HS-5 (cell line): ENCODE measurements at places on chromosomes 6 and 20.

- DNase-seq = no peak
These were observed 84.2 kb downstream of the TTLL2 start for GRCh38 chr6:167409079-167409478.

- no peak for DNase-seq
These were observed 69.2 kb upstream of the ESR1 start for GRCh38 chr6:151738267-151738666.

GRCh38 chr6:161884782-161885181 is 610.9 kb upstream of the AGPAT4 start:
- DNase-seq = no peak

GRCh38 chr6:18126121-18126520 is 3.6 kb upstream of the NHLRC1 start:
- no peak for DNase-seq

GRCh38 chr6:158512809-158513208 is 47.1 kb upstream of the TMEM181 start:
- no peak for DNase-seq

GRCh38 chr6:147205690-147206600 is 1.7 kb downstream of the STXBP5 start:
- DNase-seq = no peak

DNA sequence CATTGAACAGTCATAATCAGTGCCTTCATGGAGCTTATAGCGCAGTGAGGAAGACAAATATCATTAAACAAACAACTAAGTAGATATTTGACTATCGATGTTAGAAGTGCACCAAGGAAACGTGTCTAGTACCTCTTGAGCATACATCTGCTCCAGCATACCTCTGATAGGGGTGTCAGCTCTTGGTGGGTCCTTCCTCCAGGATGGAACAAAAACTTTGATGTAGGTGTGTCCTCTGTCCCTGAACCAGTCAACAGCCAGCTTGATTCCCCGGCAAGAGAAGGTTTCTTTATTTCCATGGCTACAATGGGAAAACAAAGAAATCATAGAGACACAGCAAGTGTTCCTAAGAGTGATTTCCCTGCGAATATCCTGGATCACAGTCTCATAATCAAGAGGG is 23.1 kb downstream of the ZC3H12D start:
- no peak for DNase-seq

- DNase-seq = no peak
These were observed 32.8 kb downstream of the LRP11 start for GRCh38 chr6:149831308-149831820.

DNA sequence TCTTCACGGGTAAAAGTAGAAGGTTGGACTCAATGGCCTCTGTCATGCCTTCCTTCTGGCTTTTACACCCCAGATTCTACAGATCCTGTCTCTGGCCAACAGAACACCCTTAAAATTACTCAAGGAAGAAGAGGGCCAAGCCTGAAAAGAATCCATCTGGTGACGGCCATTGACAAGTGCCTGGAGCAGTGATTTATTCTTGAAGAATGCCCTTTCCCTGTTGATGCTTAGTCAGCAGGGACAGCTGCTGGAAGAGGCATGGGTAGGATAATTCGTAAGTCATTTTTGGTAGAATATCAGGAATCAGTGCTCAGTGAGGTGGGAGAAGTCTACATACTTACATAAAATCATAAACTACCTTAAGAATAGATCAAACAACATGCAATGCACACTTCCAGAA is 397.9 kb downstream of the SAMD5 start:
- peak; percentile 42 for DNase-seq

DNA sequence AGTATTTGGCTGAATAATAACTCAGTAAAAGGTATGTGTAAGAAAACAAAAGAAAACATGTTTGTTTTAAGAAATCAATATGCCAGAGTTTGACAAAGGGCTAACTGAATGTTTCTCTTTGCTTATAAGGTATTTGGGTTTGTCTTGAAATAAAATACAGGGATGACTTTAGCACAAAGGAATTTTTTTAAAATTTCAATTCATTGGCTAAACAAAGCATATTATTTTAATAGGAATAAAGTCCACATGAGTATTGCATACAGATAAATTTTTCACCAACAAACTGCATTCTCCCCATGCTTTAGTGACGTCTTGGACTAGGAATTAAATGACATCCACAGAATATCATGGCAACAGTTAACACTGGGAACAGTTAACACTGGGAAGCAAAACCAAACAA is 480.0 kb upstream of the JAG1 start:
- no peak for DNase-seq
